Hematopoietic multipotent progenitor cell treated with erythropoietin and hydrocortisone succinate and interleukin-3 and kit ligand, for 6 days (in vitro differentiated cells): ENCODE measurements at places on chromosomes 12 and 14.

- DNase-seq = peak; percentile 78
These were observed 70.0 kb upstream of the VPS33A start for GRCh38 chr12:122336015-122336946.

GRCh38 chr14:67704484-67705089 lies 2.9 kb downstream of the RDH12 start:
- peak; percentile 86 for DNase-seq

DNA sequence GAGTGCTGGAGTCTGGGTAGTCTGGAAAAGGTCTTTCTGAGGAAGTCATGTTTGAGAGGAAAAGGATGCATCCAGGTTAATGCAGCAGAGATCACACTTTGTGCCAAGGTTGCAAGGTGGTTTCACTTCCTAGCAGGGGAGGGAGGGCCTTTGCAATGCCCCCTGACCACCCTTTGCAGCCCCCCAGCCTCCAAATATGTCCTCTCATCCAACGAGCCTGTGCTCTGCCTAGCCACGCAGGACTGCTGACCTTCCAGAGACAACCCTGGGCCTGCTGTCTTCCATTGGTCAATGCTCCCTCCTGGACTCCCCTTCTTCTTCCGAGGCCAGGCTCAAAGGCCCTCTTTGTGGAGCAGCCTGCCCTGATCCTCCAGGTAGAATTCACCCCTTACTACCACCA lies 47.3 kb upstream of the TUNAR start:
- no peak for DNase-seq

DNA sequence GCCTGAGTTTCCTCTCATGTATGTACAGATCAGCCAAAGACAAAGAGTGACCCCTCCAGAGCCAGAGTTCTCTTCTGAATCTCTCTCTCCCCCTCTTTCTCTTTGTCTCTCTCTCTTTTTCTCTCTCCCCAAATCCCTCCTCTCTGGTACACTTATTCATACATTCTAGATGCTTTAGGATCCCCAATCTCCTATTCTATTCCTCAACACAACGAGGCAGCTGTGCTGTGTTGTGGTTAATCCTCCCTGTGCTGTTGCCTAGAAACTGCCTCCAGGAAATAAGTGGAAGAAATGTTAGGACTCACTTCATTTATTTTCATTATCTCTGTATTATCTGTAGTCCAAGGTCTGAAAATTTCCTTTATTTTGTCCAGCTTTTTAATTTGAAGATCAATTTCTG lies 350.5 kb upstream of the OR4E1 start:
- DNase-seq = no peak
